Cerebellar nuclear complex (tissue), 1 donor: ENCODE measurements at places on chromosomes 5 and 9.

DNA sequence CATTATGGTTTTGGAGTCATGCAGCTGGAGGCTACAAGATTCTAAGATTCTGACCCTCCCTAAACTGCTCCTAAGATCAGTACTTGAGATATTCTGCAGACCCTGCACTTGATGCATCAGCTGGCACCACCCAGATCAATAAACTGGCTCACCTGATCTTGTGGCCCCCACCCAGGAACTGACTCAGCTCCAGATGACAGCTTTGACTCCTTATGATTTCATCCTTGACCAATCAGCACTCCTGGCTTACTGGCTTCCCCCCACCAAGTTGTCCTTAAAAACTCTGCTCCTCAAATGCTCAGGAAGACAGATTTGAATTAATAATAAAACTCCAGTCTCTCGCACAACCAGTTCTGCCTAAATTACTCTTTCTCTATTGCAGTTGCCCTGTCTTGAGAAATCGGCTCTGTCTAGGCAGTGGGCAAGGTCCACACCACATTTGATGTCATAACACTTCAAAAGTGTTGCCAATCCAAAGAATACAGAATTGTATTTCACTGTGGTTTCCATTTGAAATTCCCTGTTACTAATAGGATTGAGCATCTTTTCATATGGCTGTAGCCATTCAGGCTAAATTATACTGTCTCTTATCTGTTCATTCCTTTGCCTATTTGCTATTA lies 14.8 kb upstream of the SLC30A5 start:
- DNase-seq, result no peak

DNA sequence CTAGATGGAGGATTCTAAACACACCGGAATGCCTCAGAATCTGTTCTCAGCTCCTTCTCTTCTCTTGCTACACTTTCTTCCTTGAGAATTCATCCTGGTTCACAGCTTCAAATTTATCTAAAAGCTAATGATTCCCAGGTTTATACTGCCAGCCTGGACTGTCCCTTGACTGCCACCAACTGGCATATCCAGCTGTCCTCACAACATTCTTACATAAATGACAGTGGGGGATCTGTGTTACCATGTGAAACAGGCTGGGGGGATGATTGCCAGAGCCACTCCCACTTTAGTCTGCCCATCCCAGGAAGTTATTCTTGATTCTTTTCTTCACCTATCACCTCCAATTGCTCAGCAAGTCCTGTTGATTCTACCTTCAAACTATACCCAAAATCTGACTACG lies 27.2 kb upstream of the ZFR start:
- no peak for DNase-seq

DNA sequence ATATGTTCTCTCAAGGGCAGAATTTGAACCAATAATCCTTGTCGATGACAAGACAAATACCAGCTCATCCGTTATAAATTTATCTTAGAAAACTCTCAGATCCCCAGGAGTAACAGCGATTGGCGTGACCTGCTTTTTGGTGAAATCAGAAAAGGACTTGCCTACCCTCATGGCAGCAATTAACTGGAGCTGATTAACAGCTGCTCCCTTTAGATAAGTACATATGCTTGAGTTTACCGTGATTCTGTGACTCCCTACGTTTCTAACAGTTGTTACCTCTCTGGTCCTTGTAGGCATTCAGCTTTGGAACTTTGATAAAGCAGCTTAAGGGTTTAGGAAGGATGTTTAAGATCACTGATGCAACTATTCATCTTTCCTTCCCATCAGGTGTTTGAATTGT lies 2.6 kb downstream of the INVS start:
- DNase-seq, result no peak

GRCh38 chr5:16570121-16570815 lies 46.5 kb downstream of the RETREG1 start:
- no peak for DNase-seq

DNA sequence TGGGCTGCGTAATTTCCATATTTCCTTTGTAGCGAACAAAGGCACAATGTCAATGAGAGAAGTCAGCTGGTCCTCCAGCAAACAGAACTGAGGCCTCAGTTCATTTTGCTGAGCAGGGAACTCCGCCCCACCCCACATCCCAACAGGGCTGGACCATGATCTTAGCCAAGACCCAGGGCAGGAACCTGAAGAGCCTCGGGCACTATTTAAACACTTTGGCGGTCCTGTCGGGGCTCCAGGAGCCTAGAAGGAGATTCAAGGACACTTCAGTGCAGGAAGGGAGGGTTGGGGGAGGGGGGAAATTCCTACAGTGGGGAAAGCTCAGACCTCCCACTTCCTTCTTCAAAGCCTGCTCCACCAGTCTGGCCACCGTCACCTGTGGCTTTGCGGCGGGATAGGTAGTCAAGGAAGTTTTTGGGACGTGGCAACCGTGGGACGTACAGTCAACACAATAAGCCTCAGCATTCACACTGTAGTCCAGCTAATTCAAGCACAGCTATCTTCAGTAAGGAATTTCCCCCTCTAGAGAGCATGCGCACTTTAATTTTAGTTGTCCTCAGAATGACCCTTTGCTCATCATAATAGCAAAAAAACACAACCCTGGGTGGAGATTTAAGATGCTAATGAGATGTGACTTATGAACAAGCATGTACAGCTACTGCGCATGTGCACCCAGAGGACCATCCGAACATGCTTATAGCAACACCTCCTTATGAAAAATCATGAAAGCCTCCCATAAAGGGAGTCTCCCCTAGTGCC lies 30.9 kb downstream of the S1PR3 start:
- no peak for DNase-seq

DNA sequence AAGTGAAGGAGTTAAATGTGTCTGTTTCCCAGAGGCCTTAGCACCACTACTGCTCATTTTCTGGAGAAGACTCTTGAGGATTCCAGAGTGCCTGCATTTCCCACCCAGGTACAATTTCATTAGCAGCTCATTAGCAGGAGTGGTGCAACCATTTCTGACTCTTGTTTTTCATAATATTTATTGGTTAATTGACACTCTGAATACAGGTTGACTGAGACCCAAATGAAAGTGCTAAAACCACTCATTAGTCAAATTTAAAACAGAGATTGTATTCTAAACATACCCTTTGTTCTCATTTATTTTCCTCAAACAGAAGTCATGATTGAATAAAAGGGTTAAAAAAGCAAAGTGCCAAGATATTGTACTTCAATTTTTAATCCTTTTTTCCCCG lies 134.5 kb downstream of the SIL1 start:
- DNase-seq, result no peak

- DNase-seq, result no peak
These were observed 592.1 kb downstream of the TLE4 start for GRCh38 chr9:80163889-80164288.

DNA sequence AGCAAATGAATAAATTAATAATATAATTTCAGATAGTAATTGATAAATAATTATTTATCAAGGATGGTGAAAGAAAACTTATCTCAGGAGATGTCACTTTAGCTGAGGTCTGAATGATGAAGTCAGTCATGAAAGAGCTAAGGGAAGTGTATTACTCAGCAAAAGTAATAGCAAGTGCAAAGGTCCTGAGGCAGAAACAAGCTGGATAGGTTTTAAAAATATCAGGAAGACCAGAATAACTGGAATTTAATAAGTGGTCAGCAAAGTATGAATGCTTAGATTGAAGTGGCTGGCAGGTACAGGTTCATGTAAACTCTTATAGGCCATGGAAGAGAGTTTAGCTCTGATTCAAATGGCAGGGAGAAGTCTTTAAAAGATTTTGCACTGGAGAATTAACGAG lies 1.0 kb upstream of the NMUR2 start:
- DNase-seq, result no peak

- no peak for DNase-seq
These were observed 20.9 kb downstream of the SEMA5A start for GRCh38 chr5:9524941-9525340.

DNA sequence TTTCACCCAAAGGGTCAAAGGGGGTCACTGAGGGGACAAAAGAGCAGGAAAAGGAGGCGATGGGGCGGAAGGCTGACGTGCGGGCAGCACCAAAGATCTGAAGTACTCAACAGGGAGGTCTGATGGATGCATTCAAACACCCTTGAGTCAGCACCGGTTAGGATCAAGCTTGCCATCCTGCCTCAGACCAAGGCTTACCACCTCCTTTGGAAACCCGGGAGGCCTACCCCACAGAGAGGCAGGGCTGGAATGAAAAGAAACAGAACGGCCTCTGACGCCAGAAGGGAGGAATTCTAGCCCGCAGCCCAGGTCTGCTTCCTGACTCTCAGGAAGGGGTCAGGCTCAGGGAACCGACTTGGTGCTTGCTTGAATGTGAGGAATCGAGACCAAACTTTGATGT lies 125.6 kb downstream of the PAPPA start:
- DNase-seq, result no peak

DNA sequence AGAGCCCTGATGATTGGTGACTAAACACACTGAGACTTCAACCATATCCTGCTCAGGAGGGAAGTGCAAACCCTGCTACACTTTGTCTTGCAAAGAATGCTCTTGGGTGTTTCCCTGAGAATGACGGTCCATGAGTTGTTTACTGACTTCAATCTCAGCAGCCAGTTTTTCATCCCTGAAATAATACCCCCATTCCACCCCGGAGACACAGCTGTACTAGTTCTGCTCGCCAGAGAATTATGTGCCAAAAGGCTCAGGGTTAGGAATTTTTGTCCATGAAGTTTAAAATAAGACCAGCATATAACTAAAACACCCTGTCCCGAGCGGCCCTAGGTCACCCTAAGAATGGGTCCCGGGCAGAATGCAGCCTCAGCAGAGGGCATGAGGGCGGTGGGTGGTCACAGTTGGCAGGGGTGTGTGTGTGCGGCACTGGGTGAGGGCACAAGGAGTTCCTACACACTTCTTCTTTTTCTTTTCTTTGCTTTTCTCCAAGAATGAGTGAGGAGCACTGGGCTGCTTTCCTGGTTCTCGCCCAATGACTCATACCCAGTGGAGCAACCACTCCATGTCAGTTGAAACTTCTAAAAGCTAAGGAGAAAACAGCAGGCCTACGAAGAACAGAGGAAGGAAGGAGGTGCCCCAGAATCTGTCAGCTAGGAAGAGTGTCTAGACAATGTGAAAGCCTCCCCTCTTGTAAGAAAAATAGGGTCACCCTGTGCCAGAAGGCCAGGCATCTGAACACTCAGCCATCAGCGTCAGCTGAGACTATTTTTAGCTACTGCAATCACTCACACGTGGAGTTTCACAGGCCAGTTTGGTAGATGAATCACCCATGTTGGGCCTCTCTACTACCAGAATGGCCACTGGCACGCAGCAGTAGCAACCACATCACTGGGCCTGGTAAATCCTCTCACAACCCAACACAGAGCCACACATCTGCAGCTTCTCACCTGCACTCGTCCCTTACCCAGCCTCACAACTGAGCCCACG lies 105.9 kb downstream of the DPYSL3 start:
- no peak for DNase-seq

DNA sequence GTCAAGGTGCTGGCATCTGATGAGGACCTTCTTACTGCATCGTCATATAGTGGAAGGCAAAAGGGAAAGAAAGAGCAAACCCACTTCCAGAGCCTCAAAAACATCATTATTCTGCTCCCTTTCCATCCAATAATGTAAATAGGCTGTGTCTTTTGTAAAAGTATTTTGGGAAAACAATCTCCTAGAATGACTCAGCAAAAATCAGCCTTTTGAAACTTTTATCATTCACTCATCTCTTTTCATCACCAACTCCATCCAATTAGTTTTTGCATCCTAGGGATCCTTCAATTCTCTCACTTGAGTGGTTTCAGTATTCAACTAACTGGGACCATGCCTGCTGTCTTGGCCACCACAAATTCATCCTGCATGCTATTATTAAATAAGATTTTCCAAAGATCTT lies 39.8 kb upstream of the TLR4 start:
- DNase-seq, result no peak

GRCh38 chr9:107566611-107567061 lies 77.1 kb upstream of the KLF4 start:
- no peak for DNase-seq

GRCh38 chr9:138068601-138069035 lies 191.0 kb downstream of the CACNA1B start:
- DNase-seq, result no peak

DNA sequence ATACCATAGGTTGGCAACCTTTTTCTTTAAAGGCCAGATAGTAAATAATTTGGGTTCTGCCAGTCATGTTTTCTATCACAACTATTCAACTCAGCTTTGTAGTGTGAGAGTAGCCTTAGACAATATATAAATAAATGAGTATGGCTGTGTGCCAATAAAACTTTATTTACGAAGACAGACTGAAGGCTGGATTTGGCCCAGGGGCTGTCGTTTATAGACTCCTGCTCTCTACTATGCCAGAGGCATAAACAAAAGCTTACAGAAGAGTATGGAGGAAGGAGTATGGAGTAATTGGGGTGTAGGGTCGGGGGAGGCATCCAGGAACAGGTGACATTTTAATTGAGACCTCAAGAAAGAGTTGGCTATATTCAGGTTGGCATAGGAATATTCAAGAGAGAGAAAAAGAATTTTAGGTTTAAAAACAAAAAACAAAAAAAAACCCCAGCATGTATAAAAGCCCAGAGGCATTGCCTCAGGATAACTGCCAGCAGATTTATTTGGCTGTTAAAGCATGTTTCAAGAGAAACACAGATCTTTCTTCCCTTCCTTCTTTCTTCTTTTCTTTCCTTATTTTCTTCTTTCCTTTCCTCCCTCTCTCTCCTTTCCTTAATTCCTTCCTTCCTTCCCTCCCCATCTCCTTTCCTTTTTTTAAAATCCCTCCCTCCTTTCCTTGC lies 39.9 kb downstream of the SLIT3 start:
- DNase-seq, result no peak

GRCh38 chr5:173283318-173284288 lies 44.6 kb downstream of the STC2 start:
- no peak for DNase-seq

DNA sequence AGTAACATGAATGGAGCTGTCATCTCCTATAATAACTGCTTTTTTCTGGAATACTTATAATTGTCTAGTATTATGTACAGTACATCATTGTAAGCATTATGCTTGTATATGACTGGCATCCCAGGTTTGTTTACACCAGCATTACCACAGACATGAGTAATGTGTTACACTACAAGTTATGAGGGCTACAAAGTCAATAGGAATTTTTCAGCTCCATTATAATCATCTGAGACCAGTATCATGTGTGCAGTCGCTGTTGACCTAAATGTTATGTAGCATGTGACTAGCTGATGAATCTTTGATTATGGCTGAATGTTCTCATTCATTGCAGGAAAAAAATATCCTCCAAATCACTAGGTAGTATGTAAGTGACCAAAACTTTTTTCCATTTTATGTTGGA lies 2.2 kb downstream of the ZCCHC9 start:
- no peak for DNase-seq
